PC-3 (cell line): ENCODE measurements at places on chromosomes 5 and 9.

DNA sequence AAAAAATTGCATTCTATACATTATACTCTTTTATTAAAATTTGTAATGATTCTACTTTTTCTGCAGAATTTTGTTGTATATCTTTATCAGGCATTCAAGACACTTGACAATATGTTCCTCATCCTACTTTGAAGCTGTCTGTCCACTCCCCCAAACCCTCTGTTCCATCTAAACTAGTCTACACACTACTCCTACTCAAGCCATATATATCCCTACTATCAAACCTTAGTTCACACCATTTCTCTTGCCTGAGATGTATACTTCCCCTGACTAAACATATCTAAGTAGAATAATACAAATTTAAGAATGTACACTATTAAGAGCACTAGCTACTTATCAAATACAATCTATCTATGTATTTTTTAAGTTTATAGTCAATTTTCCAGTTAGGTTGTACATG lies 107.1 kb upstream of the FTMT start:
- no peak for DNase-seq

GRCh38 chr9:14215614-14216013 lies 98.3 kb downstream of the NFIB start:
- peak; percentile 69 for DNase-seq

DNA sequence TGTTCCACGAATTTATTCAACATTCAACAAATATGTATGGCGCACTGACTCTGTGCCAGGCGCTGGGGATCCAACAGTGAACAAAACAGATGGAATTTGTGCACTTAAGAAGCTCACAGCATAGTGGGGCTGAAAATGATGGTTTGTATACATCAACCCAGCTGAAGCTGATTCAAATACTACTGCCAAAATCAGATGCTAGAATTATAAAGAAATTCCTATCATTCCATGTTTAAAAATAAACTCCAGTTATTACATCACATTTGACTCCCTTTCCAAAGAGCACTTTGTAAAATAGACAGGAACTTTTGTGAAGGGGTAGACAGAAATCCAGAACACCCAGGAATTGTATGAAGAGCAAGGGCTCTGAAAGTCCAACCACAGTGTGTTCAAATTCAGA lies 54.1 kb downstream of the ZNF608 start:
- DNase-seq: no peak

DNA sequence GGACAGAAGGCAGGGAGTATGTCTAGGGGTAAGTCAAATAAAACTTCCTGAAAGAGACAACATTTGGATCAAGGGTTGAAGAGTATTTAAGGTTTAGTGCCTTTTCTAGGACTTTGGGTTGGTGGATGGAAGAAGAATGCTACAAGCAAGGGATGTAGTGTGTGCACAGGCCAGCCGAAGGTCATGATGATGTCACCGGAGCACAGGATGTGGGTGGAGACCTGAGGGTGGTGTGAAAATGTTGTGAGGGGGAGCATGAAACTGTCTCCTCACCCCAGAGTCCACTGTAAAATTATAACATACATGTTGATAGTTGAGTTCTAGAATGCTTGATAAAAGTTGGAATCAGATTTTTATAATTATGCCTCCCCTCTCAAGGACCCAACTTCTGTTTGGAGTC lies 553.3 kb upstream of the SGCD start:
- no peak for DNase-seq

GRCh38 chr5:69219939-69220338 lies 14.7 kb upstream of the CDK7 start:
- no peak for DNase-seq

DNA sequence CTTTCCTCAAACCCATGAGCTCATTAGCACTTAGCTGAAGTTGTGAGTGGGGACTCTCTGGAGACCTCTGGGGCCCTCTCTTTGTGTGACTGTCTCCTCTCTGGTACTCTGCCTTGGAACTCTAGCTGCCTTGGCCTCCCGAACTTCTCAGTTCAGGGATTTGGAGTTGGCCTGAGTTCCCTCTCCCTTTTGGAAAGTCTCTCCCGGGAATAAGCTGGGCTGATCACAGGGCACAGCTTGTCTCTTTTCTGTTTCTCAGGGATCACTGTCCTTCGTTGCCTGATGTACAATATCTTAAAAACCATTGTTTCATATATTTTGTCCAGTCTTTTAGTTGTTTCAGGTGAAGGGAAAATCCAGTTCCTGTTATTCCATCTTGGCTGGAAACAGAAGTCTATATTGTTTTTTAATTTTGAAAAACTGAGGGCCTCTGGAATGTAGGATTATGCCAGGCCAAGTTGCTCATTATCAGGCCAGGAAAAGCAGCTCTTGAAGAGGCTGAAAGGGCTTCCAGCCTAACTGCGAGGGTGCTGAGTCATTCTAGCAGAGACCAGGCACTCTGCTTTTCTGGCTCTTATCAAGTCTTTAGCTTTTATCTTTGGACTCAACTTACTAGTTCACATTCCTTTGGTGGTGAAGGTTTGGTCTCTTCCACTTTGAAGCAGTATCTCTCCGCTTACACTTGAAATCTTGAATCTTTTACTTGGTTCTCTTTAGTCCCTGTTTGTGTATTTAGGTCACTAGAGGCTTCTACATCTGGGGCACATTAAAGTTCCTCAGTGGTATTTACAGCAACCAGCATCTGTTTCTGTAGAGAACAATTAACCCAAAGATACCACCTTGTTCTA lies 8.4 kb upstream of the RGS3 start:
- DNase-seq: peak; percentile 39

- peak; percentile 69 for DNase-seq
Measured at GRCh38 chr9:130444565-130445221, at the start of gene ASS1. TSS of gene ASS1 (plus strand) at chr9:130444961. CDS start at chr9:130452229, 7,268 bp downstream.

- DNase-seq: no peak
Measured at GRCh38 chr9:77435277-77435676, 212.8 kb downstream of the GNA14 start.

GRCh38 chr9:116057371-116057770 lies 96.2 kb upstream of the PAPPA start:
- DNase-seq: no peak

GRCh38 chr9:551986-552929 lies 289.2 kb upstream of the DMRT1 start:
- no peak for DNase-seq

DNA sequence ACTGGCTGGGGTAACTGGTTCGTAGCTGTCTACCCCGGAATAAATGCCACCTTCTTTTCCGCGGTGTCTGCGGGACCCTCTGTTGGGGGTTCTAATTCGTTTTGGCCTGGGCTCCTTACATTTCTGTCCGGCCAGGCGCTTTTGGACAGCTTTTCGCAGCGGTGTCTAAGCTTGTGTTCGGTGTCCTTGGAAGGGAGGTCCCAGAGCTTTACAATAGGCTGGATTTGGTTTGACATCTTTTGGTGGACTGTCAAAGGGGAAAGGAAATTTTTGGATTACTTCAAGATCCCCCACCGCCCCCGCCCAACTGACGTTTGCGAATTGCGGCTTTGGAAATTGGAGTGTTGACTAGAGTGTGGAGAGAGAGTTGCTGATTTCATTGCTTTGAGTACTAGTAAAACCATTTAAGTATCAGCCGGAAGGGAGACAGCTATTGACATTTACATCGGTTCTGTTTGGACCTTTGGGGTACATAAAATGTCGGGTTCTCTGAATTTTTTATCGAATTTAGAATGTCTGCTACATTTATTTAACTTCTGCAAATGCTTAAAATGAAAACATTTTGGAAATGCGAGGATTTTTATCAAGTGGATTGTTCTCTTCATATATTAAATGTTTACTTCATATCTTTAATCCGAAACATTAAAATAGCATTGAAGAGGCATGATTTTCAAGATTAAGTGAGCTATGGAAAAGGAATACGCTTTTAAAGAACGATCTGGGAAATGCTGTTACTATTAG lies 4.7 kb upstream of the PURA start:
- DNase-seq: peak; percentile 26

DNA sequence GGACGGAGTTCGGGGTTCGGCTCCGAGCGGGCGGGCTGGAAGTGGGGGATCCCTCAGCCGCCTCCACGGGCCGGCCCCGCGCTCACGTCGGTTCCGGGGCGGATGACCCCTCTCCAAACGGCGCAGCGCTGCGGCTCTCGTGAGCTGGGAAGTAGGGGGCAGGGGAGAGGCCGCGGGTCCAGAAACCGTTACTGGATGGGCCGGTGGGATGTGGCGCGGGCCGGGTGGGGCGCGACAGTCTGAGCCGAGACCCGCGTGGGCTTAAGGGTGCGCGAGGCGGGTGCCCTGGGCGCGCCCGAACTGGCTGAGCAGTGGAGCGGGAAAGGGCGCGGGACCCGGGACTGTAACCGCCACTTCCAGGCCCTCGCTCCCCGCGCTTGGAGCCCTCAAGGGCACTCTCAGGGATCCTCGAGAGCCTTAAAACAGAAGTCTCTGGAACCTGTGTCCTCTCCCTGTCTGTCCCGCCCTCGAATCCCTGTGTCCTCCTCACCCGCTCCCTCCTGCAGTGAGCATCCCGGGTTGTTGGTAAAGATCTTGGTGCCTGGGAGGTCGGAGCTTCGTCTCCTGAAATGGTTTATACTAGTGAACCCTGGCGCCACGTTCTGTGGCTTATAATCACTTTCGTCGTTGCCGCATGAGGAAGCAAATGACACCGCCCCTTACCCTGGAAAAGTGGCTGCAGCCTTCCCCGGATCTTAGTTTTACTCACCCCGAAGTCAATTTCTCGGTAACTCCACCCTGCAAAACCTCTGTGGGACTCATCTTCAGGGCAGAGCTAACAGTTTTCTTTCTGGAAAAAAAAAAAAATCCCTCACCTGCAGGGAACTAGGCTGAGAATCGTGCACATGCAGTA lies 571 bp upstream of the MARCHF11 start:
- DNase-seq: no peak

DNA sequence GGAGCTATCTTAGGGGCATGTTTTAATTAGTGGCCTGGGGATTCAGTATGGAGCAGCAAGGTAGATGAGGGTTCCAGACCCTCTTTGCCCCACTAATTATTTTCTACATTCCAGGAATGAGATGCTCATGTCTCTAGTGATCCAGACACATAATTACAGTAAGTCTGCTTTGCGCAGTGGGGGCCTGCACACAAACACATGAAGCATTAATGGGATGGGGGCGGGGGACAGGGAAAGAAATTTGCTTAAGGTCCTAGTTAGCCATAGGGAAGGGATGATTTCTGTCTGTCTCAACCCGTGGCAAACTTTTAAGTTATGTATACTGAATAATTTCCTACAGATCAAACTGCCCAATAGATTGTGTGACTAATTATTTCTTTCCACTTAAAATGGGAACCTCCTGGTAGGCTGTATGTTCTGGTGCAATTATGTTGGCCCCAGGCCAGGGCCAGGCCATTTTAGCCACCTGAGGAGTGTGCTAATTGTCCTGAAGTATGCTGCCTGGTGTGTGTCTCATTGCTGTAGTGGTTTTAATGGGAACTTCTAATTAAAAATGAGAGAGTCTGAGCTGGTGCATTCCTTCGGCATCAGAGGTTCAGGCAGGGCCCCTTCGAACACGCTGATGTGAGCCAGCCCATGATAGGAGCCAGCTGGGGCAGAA lies 134.4 kb downstream of the PTTG1 start:
- DNase-seq: no peak

GRCh38 chr5:140239939-140240700 lies 62.8 kb downstream of the PFDN1 start:
- peak; percentile 69 for DNase-seq

DNA sequence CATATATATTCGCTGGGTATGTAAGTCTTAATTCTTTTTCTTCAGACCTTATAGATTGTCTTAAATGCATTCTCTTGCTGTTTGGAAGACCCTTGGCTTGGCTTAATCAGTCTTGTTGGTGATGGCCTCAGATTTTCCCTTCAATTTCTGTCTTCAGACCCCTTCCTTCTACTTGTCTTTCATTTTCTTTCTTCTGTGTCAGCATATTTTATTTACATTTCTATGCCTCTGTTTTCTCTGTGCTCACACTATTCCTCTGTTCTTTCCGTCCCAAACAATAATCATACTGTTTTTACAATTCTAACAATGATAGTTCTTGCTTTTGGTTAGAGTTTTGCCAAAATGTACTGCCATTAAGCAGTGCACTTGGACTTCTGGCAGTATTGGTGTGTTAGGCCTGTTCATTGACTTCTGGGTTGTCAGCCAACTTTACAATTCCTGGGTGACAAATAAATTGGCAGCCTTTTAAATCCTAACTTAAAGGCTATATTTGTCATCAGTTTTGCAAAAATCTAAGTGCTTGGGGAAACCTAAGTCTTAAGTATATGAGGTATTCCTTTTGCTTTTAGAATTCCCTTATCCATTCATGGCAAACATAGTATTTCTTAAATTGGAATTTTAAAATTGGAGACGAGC lies 8.0 kb downstream of the SRFBP1 start:
- peak; percentile 37 for DNase-seq

DNA sequence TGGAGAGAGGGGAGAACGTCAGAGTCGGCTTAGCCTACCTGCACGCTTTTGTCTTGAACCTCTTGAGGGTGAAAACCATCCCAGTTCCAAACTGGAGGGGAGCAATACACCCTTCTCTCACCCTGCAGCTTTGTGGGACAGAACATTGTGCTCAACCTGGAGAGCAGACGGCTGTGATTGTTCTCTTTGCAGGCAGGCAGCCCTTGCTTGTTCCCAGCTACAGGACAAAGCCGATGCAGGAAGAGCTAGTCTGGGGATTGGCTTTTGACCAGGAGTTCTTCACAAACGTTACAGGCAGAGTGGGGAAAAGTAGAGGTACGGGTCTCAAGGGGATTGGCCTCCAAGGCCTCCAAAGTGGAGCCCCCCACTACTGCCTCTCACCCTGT lies 33.9 kb upstream of the ARHGAP26 start:
- no peak for DNase-seq

DNA sequence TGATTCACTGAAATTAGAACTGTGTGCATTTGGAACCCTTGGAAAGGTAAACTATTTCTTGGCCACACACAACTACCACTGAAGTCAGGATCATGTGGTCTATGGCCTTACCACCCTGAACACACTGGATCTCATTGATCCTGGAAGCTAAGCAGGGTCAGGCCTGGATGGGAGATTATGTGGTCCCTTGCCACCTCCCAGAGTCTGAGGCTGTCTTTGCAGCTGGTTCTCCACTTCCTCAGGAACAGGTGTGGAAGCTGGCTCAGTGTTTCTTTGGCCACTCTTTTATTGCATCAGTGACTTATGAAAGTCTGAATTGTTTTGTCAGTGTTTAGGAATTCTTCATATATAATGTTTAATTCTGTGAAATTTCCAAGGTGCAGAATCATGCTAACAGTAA lies 89.2 kb downstream of the TEK start:
- DNase-seq: peak; percentile 13

DNA sequence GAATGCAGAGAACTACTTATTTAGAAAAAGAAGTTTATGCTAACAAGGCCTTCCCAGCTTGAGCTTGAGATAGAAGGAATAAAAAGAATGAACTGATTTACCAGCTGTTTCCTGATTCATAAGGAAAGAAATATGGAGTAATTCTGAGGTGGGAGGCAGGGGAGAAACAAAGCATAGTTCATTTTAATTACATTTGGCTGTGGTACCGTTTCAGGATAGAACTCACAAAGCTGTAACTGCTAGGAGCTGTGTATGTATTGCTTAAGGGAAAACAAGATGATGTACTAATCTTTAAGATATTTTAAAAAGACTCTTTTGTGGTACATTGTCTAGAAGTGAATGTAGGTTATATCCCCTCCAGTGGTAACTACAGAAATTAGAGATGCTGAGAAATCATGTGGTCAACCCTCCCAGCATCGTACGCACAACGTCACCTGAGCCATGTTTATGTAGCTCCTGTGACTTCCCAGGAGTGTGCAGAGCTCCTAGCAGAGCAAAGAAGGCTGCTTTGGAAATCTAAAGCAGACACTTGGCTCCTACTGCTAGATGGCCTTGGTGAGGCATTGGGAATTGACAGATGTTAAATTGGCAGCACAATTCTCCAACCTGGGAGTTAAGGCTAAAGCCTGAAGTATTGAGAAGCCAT lies 208.3 kb upstream of the VLDLR start:
- no peak for DNase-seq

- peak; percentile 16 for DNase-seq
Measured at GRCh38 chr5:139181835-139182452, 16.2 kb downstream of the SIL1 start.

- peak; percentile 9 for DNase-seq
Measured at GRCh38 chr5:33400675-33401074, 40.1 kb upstream of the TARS1 start.
